ENCODE measurements at places on chromosomes 12 and 14. TPM values are rescaled to one million over a fixed set of nuclear protein-coding genes. Genes with fewer than 3 reads are reported as not detected.

DNA sequence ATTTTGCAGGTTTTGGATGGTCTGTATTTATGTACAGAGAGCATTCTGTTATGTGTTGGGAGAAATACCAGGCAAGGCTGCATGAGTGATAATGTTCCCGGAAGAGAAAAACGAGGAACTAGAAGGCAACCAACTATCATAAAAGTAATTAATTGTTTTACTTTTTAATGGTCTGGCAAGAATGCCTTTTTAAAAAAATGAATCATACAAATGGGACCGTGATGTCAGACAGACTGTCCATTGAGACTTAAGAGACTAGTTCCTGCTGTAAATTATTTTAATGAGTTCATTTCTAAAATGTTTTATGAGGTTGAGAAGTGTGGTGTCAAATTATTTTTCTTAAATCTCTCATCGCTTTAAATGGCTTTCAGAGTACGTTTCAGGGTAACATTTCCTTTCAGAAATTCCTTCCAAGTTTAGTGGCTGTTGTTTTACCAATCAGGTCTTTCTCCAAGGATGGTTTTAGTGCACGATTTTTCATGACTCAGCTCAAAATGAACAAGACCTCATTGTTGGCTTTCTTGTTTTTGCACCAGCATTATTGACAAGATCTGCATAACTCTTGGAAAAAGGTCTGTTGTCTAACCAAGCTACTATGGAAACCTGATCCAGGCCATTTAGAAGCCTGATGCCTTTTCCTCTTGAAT lies 86.1 kb upstream of the ARHGAP5 start:
- DNase-seq, result no peak

DNA sequence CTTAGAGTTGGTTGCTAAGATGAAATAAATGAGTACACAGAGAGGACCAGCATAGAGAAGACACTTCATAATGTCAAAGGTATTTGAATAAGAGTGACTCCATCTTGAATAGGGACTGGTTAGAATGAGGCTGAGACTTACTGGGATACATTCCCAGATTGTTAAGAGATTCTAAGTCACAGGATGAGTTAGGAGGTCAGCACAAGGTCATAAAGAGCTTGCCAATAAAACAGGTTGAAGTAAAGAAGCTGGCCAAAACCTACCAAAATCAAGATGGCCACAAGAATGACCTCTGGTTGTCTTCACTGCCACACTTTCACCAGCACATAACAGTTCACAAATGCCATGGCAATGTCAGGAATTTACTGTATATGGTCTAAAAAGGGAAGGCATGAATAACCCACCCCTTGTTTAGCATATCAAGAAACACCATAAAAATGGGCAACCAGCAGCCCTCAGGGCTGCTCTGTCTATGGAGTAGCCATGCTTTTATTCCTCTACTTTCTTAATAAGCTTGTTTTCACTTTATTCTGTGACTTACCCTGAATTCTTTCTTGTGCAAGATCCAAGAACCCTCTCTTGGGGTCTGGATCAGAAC lies 8.3 kb upstream of the SERPINA1 start:
- DNase-seq, result no peak

The CELA1 gene
- not detected for total RNA-seq

GRCh38 chr12:1805441-1806081 lies 14.8 kb upstream of the LRTM2 start:
- no peak for DNase-seq

DNA sequence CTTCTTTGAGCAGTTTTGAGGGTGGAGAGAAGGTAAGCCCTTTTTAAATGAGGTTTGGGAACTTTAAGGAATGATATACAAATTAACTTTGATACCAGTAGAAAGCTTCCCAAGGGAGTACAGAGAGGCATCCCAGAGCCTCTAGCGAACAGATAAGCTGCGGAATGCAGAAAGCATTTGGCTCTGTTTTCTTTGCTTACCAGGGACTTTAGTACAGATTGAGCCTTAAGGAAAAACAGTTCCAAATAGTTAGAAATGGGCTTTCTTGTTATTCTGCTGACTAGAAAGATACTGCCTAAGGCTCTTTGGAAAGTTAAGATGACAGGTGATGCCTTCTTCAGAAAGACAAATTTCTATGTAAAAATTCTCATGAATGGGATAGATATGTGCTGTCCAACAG lies 261.7 kb upstream of the FOXN3 start:
- DNase-seq, result no peak

The TEX22 gene
- total RNA-seq, result 1.1 TPM

- DNase-seq, result no peak
Observed at GRCh38 chr12:81974762-81975161, 215.6 kb upstream of the PPFIA2 start.

DNA sequence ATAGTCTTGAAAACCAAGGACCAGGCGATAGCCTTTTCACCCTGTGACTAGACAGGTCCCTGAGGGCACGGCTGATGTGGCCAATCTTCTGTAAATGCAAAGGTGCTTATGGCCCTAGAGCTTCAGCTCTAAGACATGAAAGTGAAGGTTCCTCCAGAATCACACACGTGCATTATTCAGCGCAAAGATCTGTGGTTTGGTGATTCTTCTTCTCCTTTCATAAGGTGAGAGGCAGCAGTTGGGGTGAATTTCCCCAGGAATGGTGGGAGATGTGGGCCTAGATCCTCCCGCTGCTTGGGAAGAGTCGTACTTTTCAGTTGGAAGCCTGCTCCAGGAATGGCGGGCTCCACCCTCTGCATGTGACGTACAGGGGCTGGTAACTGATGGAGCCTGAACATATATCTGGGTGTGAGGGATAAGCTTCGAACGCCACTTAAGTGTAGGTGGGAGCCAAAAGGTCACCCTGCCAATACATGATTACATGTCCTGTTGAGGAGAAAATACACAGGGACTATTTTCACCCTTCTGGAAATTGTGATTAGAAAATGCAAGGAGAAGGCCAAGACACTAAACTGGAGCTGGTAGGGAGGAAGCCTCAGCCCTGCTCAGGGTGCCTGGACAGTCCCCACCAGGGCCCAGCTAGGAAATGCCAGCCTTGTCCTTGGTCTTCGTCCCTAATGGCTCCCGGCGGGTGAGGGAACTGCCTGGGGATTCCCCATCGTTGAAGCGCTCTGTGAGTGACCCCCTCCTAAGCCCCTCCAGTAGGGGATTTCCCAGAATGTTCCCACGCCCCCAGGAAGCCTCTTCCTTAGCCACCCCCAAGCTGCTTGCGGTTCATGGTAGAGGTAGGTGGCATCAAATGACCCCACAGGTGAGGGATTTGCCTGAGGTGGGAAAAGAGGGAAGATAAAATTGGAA lies 17.6 kb downstream of the BATF start:
- peak; percentile 33 for DNase-seq

- no peak for DNase-seq
Observed at GRCh38 chr14:105487986-105488777, 1.5 kb downstream of the CRIP1 start.

- no peak for DNase-seq
Observed at GRCh38 chr12:49643135-49643534, 19.8 kb downstream of the PRPF40B start.

The LRTM2 gene
- under 0.01 TPM for total RNA-seq

DNA sequence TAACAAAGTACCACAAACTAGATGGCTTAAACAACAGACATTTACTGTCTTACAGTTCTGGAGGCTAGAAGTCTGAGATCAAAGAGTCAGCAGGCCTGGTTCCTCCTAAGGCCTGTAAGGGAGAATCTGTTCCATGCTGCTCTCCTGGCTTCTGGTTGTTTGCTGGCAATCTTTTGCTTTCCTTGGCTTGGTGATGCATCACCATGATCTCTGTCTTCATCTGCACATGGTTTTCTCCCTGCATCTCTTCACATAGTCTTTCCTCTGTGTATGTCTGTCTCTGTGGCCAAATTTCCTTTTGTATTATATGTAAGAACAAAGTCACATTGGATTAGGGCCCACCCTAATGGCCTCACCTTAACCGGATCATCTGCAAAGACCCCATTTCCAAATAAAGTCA lies 168.5 kb downstream of the CAPZA3 start:
- no peak for DNase-seq

The TAS2R8 gene
- not detected for total RNA-seq

GRCh38 chr14:48027115-48027514 lies 351.7 kb upstream of the MDGA2 start:
- DNase-seq, result no peak

DNA sequence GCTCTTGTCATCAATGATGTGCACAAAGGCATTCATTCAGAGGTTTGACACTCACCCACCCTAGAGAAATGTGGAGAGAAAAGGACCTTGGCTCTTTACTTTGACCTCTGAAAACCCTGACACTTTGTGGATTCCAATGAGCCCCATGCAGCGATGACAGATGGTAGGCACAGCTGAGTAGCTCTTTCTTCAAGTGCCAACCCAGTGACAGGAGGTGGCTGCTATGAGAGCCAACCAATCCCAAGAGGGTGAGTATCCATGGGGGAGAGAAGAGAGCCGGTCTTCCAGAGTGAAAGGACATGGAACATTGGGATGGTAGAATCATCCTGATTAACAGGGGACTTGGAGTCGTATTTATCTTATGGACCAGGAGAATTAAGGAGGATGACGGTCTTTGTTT lies 17.8 kb downstream of the SLC8A3 start:
- DNase-seq, result no peak

- no peak for DNase-seq
Observed at GRCh38 chr12:132427999-132428935, 61.7 kb upstream of the FBRSL1 start.

Data from hematopoietic multipotent progenitor cell (in vitro differentiated cells).